H1 (cell line): ENCODE measurements at places on chromosomes 3 and 15. TPM values are rescaled to one million over a fixed set of nuclear protein-coding genes. Genes with fewer than 3 reads are reported as not detected.

- no peaks in the 10 kb centered on the region for H3K36me3 ChIP-seq
- H3K4me3 ChIP-seq, result no peak overlapping the region
- H3K4me1 ChIP-seq, result no peaks in the 10 kb centered on the region
- peak; percentile 42 for DNase-seq
- H3K27ac ChIP-seq, result no peak overlapping the region
These were observed 42.7 kb downstream of the ITGA11 start for GRCh38 chr15:68389041-68389930.

DNA sequence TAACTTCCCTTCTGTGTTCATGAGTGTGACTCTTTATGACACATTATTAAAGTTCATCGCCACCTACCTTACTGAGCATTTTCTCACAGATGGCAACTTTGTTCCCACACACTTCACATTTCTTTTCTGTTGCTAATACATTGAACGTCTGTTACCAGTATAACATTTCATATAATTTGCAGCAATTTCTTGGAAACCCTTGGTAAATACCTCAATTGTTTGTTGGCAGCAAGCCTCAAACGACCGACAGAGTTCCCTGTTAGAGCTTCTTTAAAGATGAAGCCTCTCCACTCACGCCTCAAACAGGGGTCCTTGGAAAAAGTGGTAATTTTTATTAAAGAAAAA, 3.2 kb upstream of the CHSY1 start:
- no peaks in the 10 kb centered on the region for H3K36me3 ChIP-seq
- H3K4me3 ChIP-seq, result no peak overlapping the region
- peaks cover 6% of the 10 kb centered on the region for H3K4me1 ChIP-seq
- no peak overlapping the region for H3K27ac ChIP-seq
- DNase-seq, result no peak

GRCh38 chr3:66629150-66629981, 128.5 kb upstream of the LRIG1 start:
- H3K36me3 ChIP-seq, result no peaks in the 10 kb centered on the region
- no peak overlapping the region for H3K4me3 ChIP-seq
- no peak overlapping the region for H3K27ac ChIP-seq
- peaks cover 10% of the 10 kb centered on the region; the same call in 1 of the 2 replicates for H3K4me1 ChIP-seq

DNA sequence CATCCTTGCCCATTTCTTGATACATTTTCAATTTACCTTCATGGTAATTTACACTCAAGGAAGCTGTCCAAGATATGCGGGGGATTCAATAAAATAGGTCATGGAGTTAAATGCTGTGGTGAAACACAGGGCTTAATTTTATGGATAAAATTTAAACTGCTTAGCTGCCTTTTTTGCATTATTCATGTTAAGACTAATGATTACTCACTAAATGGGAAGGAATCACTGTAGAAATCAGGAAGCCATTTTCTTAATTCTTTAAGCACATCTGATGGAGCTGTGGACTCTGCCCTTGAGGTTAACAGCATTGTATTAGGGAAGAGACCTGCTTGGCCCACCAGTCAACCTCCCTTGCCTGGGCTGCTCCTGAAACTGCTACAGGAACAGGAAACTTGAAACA, 62.5 kb upstream of the RBP1 start:
- H3K27ac ChIP-seq, result no peak overlapping the region
- H3K27me3 ChIP-seq, result no peaks in the 10 kb centered on the region
- no peaks in the 10 kb centered on the region for H3K36me3 ChIP-seq
- DNase-seq, result no peak

GRCh38 chr3:10494180-10494579, 11.2 kb downstream of the ATP2B2 start:
- no peak overlapping the region for H3K27ac ChIP-seq
- H3K4me3 ChIP-seq, result no peak overlapping the region
- 0 out of 2 replicates have a peak, but pooled peaks cover 6% of the 10 kb centered on the region for H3K4me1 ChIP-seq
- no peaks in the 10 kb centered on the region for H3K27me3 ChIP-seq
- H3K36me3 ChIP-seq, result no peaks in the 10 kb centered on the region
- no peak for DNase-seq

DNA sequence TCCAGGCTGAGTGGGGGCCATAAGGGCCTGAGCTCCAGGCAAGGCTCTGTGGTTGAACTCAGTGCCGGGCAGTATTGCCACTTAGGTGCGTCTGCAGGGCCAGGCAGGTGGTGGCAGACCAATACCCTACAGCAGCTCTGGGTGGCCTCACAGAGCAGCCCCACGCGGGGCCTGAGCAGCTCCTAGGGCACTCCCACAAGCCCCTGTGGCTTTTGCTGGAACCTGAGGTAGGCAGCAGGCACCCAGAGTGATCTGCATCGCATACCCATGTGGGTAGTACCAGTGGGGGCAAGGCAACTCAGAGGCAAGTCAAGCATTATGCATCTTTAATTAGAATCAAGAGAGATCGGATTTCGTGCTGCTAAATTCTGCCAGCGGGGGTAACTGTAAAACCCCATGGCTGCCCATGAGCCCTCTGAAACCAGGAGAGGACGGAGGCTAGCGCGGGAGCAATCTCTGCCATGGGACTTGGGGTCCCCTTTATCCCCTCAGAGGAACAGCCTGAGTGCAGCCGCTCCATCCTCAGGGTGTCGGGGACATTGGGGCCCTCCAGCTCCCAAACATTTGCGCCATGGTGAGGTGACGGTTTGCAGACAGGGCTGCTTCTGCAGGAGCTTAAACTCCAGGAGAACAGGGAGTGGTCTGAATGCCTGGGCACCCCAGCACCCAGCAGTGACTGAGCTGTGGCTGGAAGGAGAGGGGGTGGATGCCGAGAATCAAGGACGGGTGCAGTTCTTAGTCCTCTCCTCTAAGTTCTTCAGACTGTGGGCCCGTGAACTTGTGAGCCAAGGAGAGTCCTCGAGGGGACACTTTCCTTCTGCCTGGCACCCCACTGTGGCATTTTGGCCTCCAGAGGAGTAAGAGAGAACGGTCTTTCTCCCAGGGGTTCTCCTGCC, 62.4 kb upstream of the PCSK6 start:
- no peaks in the 10 kb centered on the region for H3K4me1 ChIP-seq
- H3K4me3 ChIP-seq, result no peak overlapping the region
- no peaks in the 10 kb centered on the region for H3K27me3 ChIP-seq
- H3K36me3 ChIP-seq, result no peaks in the 10 kb centered on the region
- no peak for DNase-seq

GRCh38 chr3:3066378-3066777, 43.8 kb downstream of the IL5RA start:
- no peaks in the 10 kb centered on the region for H3K27me3 ChIP-seq
- no peak overlapping the region for H3K4me3 ChIP-seq
- no peak overlapping the region for H3K27ac ChIP-seq

DNA sequence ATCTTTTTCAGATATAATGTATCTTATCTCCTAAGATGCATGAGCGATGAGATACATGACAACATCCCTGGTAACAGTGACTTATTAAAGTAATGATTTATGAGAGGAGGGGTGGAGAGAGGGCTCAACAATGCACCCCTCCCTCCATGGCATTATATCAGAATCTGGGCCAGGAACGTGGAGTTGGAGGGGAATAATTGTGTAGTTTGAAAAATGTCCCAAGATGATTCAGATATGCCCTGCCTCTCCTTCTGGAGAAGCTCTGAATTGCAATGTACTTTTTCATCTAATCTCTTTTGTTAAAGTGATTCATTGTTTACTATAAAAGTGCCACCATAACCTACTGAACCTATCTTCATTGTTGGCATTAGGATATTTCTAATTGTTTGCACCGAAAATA, 86.5 kb downstream of the FRMD4B start:
- no peaks in the 10 kb centered on the region for H3K27me3 ChIP-seq
- H3K4me1 ChIP-seq, result no peaks in the 10 kb centered on the region
- DNase-seq, result no peak
- no peak overlapping the region for H3K4me3 ChIP-seq
- H3K36me3 ChIP-seq, result no peaks in the 10 kb centered on the region

GRCh38 chr3:178084938-178085816, 451.1 kb upstream of the KCNMB2 start:
- no peaks in the 10 kb centered on the region for H3K36me3 ChIP-seq
- H3K27ac ChIP-seq, result peak overlapping the region; percentile 68; the same call in 1 of the 2 replicates
- DNase-seq, result peak; percentile 56
- no peaks in the 10 kb centered on the region for H3K27me3 ChIP-seq
- H3K4me3 ChIP-seq, result no peak overlapping the region
- peaks cover 12% of the 10 kb centered on the region; the same call in 1 of the 2 replicates for H3K4me1 ChIP-seq

- H3K4me1 ChIP-seq, result no peaks in the 10 kb centered on the region
- H3K36me3 ChIP-seq, result no peaks in the 10 kb centered on the region
- no peaks in the 10 kb centered on the region for H3K27me3 ChIP-seq
- no peak overlapping the region for H3K4me3 ChIP-seq
- H3K27ac ChIP-seq, result no peak overlapping the region
These were observed 53.0 kb downstream of the ARHGEF3 start for GRCh38 chr3:56748663-56749231.

GRCh38 chr3:66153481-66154443, 67.0 kb upstream of the SLC25A26 start:
- no peak for DNase-seq
- no peaks in the 10 kb centered on the region for H3K36me3 ChIP-seq
- no peak overlapping the region for H3K27ac ChIP-seq
- peaks cover 3% of the 10 kb centered on the region; the same call in 1 of the 2 replicates for H3K4me1 ChIP-seq

EFCAB12 gene
- polyA plus RNA-seq, result 0.60 and 0.71 TPM in 2 replicates

EAF2 gene
- polyA plus RNA-seq, result 2.0 and 3.6 TPM in 2 replicates
